ENCODE measurements at places on chromosomes 13 and 19.
A peak's percentile ranks its signal among the peaks of the same experiment; 100 is the strongest.

DNA sequence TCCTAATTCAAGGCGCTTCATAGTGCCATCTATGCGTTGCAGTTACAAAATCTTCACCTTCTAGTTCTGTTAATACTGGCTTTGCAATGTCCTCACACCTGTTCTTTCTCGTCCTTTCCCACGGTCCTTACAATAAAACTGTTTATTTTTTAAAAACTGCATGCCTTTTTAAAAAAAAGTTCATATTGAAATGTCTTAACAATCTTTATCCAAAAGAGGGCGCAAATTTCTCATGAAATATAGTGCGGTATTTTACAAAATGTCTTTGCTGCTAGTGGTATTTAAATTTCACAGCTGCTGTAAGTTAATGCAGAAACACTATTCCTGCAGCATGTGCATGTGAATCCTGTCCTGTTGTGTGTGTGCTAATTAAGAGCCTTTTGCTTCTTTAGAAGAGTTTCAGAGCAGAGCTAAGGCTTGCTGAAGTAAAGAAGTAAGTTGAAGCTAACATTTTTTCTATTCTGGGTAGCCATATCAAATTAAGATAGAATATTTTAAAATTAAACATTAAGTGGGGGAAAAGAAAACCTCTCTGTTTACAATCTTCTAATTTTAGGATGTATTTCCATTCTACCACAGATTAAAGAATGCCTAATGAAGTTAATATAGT lies 15.8 kb upstream of the CLDN10 start:
- peak; percentile 39 for DNase-seq

DNA sequence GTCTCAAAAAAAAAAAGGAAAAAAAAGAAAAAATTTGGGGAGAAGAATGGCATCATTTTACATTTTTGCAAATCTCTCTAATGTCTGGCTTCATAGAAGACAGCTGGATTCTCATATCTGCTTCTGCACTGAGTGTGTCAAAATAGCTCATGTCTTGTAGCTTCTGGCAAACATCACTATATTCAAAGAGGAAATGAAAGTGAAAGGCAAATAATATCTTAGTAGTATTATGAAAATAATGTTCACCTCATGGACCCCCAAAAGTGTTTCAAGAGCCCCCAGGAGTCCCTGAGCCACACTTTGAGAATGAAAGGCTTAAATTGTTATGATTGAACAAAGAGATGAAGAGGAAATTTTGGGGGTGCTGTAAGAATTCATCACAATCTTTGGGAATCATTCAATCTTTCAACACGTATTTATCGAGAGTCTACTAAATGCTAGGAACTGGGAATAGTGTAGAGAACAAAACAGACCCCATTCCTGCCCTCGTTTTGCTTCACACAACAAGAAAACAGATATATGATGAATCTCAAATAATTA lies 1.2 kb upstream of the SLC6A16 start:
- DNase-seq, result no peak

DNA sequence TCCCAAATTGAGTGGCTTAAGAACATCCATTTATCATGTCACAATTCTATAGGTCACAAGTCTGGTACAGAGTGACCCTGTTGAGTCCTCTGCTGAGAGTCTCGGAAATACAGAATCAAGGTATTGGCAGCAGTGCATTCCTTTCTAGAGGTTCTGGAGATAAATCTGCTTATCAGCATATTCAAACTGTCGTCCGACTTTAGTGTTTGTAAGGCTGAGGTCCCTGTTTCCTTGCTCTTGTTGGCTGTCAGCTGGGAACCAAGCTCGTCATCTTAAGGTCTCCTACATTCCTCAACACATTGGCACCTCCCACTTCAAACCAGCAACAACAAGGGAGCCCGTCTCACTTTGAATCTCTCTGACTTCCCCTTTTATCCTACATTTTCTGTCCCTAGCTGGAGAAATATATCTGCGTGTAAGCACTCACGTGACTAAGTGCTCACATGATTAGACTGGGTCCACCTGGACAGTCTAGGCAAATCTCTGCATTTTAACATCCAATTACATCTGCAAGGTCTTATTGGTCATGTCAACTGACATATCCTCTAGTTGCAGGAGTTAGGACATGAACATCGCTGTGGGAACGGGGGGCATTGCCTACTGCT lies 886.8 kb downstream of the PCDH9 start:
- DNase-seq, result no peak

GRCh38 chr13:76425935-76426334 lies 460.3 kb downstream of the KCTD12 start:
- peak; percentile 74 for DNase-seq

DNA sequence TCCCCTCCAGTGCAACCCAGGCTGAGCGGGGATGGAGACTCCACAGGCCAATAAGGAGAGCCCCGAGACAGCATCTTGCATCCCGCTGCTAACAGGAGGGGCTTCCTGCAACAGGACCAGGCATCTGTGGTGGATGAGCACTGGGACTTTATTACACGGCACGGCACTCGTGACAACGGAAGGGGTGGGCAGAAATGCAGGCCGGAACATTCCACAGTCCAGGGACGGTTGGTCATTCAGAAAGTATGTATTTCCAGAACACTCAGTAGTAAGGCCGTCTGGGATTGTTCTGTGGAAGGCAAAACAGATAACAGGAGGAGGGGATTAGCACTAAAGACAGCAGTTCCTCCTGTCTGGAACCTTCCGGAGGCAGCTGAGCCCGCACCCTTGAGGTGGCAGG lies 3.3 kb upstream of the TM6SF2 start:
- DNase-seq, result peak; percentile 97

- peak; percentile 17 for DNase-seq
These were observed 681 bp upstream of the ZNF606 start for GRCh38 chr19:58003174-58003828.

GRCh38 chr13:97198753-97199152 lies 23.4 kb upstream of the MBNL2 start:
- DNase-seq, result no peak

GRCh38 chr13:22967669-22968068 lies 213.1 kb upstream of the SGCG start:
- DNase-seq, result no peak

DNA sequence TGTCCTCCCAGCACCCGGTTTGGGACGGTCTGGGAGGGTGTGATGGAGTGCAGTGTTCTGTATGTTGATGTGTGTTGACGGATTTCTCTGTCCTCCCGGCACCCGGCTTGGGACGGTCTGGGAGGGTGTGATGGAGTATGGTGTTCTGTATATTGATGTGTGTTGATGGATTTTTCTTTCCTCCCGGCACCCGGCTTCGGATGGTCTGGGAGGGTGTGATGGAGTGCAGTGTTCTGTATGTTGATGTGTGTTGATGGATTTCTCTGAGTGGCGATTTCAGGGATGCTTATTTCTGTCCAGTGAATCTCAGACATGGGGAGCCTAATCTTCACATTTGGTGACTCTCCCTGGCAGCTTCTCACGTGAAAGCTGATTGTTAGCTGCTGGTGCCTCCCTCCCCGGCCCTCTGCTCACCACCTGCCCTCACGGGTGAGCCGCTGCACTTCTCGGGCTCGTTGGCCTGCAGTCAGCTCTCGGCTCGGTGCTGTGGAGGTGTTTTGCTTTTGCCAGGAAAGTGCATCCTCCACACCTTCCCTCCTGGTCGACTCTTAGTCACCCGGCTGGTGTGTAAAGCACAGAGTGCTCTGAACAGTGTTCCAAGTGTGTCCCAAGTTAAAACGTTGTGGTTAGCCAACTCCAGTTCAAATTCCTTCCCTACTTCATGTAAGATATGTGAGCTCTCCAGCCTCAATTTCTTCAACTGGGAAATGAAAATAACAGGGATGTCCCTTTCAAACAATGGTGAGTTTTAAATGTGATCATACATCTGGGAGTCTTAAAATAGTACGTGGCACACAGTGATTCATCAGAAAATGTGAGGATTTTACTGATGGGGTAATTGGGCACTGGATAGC lies 54.6 kb downstream of the ATP11A start:
- peak; percentile 74 for DNase-seq

- DNase-seq, result no peak
These were observed 12.3 kb upstream of the MCF2L start for GRCh38 chr13:112956571-112957294.

GRCh38 chr19:4620675-4621074 lies 18.6 kb upstream of the TNFAIP8L1 start:
- no peak for DNase-seq

DNA sequence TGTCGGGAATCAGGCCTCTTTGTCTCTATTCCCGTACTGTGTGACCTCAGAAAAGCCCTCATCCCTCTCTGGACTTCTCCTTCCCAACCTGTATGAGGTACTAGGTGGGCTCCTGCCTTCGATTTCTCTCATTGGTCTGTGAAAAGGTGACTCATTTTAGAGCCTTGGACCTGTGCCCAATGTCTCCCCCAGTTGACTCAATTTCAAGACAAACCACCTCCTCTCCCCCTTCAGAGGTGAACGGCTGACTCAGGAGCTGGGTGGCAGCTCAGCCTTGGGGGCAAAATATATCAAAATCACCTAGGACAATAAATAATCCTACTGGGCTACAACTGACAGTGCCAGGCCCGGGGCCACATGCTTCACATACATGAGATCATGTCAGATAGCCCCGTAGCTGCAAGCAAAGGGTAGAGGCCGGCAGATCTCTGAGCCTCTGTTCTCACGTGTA lies 630 bp downstream of the COQ8B start:
- peak; percentile 98 for DNase-seq

DNA sequence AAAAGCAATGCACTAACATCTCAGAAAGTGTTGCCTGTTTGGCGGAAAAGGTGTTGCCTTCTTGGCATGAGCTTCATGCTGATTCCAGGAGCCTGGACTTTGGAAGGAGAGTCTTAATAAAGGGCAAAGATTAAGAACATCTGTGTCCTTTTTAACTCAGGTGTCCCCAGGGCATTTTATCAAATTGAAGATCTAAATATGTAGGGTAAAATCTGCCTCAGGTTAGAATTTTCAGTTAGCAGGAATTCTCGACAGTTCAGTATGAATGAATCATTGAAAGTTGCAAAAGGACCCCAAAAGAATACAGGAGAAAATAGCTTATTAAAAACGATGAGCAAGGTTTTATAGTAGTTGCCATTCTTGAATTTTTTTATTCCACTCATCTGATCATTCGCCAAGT lies 325.2 kb downstream of the SUCLA2 start:
- no peak for DNase-seq

DNA sequence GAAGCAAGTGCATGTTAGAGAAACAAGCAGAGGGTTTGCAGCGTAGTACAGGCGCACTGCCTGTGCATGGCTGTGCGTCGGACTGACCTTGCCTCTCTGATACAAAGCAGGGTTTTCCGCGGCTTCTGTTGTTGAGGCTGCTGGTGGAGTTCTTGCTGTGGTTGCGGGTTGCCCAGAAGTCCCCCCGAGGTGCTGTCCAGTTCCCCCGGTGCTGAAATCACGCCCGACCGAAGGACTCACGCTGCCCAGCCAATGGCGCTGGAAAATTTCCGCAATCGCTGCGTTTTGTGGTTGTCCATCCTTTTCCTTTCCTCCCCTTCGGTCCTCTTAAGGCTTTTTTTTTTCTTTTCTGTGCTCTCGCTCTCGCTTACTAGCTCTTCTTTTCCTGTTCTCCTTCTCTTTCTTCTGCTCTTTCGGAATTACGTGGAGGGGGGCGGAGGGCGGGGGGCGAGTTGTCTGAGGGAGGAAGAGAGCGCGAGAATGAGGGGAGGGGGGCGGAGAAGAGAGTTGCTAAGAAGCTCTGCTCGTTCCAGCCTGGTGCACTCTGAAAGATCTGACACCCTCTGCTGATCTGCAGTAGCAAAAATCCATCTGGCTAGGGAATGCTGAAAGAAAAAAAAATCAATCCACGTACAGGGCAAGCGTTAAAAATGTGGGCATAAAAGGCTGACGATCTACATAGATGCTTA lies at the start of gene SLITRK1:
SLITRK1 (minus strand) TSS at position 558 of the 689 bp plus-strand sequence. CDS start 967 bp downstream, outside the sequence.
- DNase-seq, result peak; percentile 25

DNA sequence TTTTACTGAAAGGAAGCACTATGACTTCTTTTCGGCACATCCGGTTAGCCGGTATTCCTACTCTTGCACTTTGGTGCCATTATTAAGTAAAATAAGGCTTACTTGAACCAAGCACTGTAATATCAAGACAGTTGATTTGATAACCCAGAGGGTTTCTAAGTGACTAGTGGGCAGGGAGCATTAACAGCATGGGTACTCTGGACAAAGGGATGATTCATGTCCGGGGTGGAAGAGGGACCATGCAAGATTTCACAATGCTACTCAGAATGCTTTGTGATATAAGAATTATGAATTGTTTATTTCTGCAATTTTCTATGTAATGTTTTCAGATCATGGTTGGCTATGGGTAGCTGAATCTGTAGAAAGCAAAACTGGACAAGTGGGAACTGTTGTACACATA lies 282.1 kb downstream of the TDRD3 start:
- DNase-seq, result no peak

DNA sequence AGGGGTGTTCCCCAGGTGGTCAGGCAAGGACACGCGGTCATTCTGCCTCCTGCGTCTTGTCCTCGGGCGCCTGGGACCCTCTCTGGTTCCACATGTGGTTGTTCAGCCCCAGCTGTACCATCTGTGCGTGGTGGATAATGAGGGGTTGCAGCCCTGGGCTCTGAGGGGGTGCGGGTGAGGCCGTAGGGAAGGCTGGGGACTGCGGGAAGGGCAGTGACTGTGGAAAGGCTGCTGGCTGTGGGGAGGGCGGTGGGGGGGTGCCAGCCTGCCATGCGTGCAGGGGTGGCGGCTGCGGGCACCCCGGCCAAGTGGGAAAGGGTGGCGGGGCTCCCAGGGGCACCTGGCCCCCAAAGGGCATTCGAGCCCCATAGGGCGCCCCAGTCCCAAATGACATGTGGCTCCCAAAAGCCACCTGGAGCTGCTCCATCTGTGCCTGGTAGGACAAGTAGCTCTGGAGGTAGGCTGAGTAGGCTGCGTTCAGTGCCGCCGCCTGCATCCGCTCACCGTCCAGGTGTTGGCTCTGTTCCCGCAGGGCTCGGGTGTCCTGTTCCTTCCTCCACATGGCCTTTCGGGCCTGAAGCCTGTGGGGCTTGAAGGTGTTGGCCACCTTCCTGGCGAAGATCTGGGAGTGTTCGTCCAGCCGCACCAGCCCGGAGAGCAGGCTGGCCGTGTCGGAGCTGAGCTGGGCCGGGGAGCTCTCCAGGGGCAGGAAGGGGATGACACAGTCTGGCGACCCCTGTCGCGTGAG lies 15.1 kb downstream of the TICAM1 start:
- DNase-seq, result no peak

DNA sequence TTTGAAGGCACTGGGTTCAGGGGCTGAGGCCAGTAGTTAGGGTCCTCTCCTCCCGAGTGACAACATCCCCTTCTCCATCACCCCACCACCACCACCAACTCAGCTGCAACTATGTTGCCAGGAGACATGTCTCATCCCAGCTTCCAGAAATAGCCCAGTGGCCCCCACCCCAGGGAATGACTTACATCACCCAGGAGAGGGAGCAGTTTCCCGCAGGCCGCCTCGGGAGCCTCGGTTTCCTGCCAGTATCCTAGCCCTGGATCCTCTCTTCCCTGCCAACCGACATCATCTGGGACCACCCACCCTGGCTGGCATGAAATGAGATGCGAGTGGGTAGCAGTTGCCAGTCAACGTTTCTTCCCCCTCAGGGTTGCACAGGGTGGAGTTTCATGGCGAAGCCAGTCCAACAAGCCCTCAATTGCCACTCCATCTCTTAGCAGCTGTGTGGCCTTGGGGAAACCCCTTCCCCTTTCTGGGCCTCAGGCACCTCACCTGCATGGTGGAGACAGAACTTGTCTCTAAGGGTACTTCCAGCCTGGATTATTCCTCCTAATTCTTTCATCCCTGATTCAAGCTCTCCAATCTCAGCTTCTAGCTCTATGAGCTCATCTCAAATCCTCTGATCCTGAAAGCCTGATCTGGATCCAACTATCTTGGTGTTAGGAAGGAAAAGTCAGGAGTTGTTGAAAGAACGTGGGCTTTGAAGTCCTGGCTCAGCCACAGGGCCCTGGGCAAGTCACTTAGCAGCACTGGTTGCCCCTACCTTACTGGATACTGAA lies 3.9 kb upstream of the GSK3A start:
- DNase-seq, result peak; percentile 80

- peak; percentile 54 for DNase-seq
These were observed at the start of gene PHF11 for GRCh38 chr13:49495783-49496762. TSS of gene PHF11 (plus strand) at chr13:49495953. CDS start at chr13:49496002, 49 bp downstream.

Measured in amniotic epithelial cell (primary cell).